ENCODE measurements at places on chromosomes 6 and 20.

- no peak for DNase-seq
Measured at GRCh38 chr20:51650685-51651134, 108.2 kb upstream of the NFATC2 start.

- DNase-seq = no peak
Measured at GRCh38 chr6:109336221-109336961, 45.9 kb downstream of the CD164 start.

GRCh38 chr6:25525078-25525477, 126.9 kb upstream of the SCGN start:
- DNase-seq = no peak

DNA sequence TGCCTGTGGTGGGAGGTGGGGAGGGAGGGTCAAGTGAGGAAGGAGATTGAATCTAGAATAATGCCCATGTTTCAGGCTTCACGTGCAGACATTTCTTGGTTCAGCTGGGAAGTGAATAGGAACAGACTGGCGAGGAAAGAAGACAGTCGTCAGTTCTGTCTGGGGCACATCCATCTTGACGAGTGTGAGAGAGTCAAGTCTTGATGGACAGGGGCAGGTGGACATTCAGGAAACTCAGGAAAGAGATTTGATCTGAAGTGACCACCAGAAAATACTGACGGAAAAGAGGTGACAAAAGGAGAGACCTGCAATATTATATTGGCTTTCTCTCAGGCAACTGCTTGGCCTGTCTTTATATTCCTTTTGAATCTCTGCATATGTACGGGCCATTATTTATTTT, 68.6 kb downstream of the ESR1 start:
- no peak for DNase-seq

- no peak for DNase-seq
Measured at GRCh38 chr6:45718871-45719270, 296.8 kb downstream of the CLIC5 start.

DNA sequence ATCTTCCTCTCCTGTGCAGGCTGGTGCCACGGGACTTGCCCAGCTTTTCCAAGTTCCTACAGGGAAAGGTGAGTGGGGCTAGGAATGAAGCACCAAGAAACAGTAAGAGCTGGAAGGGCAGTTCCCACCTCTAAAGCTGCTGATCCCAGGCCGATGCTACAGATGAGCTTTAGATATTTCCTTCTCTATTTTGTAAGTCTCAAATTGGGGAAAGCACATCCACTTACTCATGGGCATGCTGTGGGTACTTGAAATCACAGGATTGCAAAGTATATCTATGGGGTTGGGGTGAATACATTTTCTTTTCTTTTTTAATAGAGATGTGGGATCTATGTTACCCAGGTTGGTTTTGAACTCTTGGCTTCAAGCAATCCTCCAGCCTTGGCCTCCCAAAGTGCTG, 3.1 kb downstream of the ZBTB2 start:
- DNase-seq = no peak

DNA sequence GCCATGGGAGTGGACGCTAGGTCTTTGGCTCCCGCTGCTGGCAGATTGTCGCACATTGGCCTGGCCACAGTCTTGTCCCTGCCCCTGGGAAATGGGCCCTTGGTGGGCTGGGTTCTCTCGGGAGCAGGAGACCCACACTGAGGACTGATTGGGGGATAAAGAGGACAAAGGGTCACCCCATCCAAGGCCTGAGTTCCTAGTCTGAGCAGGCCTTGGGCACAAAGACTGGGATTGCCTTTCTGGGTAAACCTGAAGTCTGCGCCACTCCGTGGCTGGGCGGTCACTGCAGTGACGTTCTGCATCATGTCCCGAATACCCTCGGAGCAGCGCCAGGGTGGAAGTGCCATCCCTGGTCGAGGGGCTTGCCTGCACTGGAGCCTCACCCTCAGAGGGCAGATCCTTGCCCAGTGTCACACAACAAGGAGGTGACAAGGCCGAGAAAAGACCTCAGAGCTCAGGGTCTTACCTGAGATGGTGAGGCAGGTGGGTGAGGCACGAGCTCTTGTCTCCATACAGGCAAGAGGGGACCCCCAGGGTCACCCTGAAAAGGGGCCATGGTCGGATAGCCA, 36.1 kb upstream of the ZBP1 start:
- DNase-seq = no peak

- DNase-seq = no peak
Measured at GRCh38 chr20:58690396-58691135, 2.0 kb upstream of the NPEPL1 start.

DNA sequence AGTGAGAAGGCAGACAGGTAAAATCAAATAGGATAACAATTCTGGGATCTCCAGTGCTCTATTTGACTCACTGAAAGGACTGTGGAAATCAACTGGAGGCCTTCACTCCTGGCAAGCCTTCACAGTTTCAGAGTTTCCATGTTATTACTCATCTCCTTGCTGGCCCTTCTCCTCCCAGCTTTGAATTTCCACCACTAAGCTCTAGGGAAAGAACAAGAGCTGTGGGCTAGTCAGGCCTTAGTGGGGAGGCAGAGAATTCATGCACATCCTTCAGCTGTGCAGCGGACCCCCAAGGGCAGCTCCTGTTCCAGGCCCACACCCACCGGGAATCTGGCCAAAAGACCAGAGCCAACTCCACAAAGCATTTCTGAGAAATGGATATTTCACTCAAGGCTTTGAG, 26.0 kb downstream of the MYLIP start:
- peak; percentile 73 for DNase-seq

- DNase-seq = no peak
Measured at GRCh38 chr6:154529957-154530356, 19.5 kb upstream of the CNKSR3 start.

DNA sequence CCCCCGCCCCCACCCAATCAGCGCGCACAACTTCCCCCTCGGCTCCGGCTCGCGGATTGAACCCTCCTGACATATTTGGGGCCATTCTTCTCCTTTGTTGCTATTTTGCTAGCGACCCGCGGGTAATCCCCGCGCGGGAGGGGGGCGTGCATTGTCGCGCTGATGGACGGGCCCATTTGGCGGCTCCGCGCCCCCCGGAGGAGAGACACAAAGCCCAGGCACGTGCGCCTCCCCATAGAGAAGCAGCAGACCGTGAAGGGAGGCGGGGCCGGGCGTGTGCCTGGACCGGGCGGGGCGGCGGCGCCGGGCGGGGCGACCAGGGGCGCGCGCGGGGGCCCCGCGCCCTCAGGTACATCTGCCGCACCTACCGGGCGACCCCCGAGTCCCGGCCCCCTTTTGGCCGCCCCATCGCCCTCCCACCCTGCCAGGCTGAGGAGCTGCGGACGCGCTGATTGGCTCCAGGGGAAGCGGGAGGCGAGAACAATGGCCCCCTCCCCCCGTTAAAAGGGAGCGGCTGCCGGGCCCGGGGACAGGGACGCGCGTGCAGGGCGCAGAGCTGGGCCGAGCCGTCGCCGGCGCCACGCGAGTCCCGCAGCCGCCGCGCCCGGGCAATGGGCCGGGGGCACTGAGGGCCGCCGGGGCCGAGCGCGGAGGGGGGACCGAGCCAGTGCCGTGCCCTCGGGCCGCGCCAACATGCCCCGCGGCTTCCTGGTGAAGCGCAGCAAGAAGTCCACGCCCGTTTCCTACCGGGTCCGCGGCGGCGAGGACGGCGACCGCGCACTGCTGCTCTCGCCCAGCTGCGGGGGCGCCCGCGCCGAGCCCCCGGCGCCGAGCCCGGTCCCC, at the start of gene INSM1:
INSM1 (plus strand) TSS at position 530 of the 843 bp plus-strand sequence; CDS start at position 694, 164 bp downstream.
- DNase-seq = no peak

GRCh38 chr6:47651505-47651944, 46.9 kb upstream of the ADGRF4 start:
- DNase-seq = no peak

DNA sequence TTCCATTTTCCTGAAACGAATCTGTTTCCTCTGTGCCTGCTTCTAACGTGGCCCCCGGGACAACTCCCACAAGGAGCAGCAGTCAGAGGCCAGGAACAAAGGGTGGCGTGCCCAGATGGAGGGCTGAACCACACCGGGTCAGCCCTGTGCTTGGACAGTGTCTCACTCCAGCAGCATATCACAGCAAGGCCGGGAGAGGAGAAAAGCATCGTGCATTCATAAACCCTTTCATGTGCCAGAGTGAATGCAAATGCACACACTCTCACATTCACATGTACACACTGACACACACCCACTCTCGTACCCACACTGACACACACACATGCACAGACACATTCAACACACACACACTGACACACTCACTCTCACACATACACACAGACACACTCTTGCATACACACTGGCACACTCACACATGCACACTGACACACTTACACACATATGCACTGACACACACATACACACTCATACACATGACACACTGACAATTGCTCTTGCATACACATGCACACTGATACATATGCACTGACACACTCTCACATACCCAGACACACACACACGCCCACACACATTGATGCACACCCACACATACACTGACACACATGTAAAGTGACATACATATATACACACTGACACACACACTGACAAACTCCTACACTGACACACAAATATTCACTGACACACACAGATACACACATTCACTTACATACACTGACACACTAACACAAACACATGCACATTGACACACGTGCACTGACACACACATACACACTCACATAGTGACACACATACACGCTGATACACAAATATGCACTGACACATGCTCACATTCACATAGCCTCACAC, 237.0 kb downstream of the LRFN2 start:
- DNase-seq = no peak

DNA sequence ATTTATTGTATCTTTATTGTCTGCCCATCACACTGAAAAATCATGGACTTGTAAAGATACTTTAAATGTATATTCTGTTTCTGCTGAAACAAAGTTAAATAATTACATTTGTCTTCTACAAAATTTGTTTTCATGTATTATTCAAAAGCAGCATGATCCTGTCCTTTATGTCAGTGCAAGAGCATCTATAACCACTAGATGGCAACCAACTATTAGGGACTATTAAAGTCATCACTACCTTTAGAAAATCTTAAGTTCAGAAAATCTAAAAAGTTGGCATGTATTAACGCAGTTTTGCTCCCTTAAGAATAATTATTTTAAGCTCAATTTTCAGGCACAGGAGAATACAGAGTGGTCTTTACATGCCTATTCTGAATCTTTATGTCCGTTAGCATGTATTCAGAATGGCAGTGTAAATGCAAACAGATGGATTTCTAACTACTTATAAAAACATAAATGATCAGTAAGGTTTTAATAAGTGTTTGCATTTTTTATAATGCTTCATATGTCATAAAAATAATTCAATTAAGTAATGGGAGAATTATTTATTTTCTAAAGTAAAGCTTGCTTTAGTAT, 17.8 kb downstream of the TMEM30A start:
- DNase-seq = no peak

DNA sequence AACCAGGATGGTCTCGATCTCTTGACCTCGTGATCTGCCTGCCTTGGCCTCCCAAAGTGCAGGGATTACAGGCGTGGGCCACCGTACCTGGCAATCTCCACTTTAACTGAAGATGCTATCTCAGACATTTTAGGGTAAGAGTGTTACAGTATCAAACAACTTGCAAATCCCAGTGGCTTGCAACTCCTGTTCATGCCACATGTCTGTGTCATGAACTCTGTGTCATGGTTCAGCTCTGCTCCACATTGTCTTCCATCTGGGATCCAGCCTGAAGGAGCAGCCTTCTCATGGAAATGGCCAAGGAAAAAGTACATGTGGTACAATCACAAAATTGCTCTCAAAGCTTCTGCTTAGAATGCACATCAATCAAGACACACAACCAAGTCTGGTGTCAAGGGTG, 114.9 kb downstream of the MAP3K5 start:
- no peak for DNase-seq

GRCh38 chr6:69265706-69266105, 531.1 kb downstream of the LMBRD1 start:
- no peak for DNase-seq

DNA sequence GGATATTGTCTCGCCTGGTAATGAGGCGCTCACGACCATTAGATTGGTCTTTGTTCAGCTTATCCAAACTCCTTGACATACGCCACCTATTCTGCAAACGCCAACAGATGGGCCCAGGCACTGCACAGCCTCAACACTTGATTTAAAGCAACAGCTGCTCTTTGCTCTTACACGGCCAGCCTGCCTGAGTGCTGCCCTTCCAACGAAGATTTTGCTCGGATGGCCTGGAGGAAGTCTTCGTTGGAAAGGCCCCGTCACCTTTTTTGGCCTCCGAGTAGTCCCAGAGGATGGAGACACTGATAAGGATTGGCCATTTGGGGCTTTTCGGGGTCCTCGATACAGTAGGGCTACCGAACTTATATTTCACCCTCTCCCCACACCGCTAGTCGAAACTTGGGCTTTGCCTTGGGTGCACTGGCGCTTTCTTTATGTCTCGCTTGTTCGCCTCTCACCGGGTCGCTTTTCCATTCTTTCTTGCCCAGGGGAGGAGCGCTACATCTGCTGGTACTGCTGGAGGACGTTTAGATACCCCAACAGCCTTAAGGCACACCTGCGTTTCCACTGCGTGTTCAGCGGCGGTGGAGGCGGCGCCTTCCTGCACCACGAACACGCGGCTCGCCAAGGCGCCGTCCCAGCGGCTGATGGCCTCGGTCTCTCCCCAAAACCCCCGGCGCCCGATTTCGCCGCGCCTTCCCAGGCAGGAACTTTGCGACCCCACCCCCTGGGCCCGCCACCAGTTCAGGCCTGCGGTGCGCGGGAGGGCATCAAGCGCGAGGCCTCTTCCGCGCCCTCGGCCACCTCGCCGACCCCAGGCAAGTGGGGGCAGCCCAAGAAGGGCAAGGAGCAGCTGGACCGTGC, 6.1 kb downstream of the PRDM13 start:
- no peak for DNase-seq

DNA sequence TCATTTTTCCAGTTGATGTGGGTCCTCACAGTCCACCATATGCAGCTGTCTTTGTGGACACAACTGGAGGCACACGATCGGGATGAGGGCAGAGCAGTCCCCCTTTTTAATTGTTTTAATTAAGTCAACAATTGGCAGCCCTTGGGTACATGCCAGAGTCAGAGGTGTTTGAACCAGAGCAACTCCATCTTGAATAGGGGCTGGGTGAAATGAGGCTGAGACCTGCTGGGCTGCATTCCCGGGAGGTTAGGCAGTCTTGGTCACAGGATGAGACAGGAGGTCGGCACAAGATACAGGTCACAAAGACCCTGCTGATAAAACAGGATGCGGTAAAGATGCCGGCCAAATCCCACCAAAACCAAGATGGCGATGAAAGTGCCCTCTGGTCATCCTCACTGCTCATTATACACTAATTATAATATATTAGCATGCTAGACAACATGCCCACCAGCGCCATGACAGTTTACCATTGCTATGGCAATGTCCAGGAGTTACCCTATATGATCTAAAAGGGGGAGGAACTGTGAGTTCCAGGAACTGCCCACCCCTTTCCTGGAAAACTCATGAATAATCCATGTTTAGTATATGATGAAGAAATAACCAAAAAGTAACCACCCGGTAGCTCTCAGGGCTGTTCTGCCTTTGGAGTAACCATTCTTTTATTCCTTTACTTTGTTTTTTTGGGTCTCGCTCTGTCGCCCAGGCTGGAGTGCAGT, 31.8 kb upstream of the BLCAP start:
- DNase-seq = no peak

DNA sequence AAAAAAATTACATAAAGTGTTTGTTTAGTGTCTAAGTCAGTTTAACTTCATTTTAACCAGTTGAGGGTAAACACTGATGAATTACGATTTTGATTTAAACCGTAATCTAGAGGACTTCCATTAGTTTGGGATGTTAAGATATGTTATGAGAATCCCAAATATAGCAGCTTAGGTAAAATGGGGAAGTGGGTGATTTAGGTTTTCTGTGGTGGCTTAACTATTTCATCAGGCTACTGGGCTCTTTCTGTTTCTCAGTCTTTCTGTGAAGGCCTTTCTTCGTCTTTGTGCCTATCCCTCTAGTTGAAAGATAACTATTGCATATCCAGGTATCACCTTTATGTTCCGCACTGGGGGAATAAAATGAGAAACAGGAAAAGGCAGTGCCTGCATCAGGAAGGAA, 27.9 kb downstream of the CENPW start:
- DNase-seq = no peak

Data from fibroblast of skin of left quadriceps (primary cell).